ENCODE measurements at places on chromosomes 3 and 15. TPM values are rescaled to one million over a fixed set of nuclear protein-coding genes. Genes with fewer than 3 reads are reported as not detected.

DNA sequence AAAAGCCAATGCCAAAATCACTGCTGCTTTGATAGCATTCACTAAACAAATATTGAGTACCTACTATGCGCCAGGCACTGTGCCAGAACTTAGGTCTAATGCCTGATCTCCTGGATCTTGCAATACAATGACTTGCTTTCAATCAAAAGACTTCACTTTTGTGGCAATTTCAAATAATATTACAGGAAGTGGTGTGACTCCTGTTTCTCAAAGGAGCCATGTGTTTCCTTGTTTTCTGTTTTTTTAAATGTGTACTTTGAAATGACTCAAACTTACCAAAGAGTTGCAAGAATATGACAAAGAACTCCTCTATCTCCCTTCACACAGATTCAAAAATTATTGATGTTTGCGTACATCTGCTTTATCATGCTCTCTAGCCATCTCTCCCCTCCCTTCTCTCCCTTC, 18.3 kb downstream of the OSBPL10 start:
- peak; percentile 50 for DNase-seq

DNA sequence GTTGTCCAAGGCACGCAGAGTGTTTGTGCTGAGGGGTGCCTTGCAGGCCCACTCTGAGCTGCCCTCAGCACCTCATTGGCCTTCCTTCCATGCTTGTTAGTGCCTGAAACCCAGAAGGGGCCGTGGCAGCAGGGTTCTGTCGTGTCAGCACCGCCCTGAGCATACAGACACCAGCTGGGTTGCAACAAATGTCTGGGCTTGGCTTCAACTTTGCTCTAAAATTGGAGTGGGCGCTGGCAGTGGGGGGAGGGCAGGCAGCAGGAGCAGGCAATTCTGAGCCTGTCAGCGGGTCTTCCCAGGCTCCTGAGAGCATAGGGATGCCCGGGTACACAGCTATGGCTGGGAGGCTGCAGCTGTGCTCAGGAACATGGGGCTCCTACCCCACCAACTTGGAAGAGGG, 464.3 kb downstream of the EPHA3 start:
- DNase-seq: no peak

DNA sequence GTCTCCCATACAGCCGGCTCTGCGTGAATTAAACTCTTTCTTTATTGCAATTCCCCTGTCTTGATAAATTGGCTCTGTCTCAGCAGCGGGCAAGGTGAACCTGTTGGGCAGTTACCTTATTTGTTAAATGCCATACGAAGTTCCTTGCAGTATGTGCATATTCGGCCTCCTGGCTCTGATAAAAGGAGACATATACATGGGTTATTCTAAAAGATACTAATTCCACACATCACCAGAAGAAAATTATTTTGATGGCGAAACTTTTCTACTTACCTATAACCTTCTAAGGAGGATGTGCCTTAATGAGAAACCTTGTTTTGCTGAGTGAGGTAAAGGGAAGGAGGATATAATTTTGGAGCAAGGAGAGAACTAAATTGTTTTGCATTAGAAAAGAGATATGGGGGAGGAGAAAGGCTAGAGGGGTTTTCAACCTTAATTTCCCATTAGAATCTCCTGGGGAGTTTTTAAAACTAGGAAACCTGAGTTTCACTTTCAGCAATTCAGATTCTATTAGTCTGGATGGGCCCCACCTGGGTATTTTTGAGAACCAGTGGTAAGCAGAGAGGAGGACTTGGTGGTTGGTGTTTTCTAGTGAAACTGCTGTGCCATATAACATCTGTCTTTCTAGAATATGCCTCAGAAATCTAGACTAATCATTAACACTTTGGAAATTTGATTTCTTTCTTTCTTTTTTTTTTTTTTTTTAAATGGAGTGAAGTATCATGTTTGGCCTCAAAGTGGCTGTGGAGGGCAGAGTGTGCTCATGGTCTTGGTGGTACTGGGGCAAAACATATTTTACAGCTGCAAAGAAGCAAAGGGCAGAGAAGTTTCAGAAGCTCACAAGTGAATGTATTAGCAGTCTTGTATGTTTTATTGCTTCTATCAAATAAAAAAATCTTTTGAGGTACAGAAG, 23.0 kb downstream of the NANOGP8 start:
- DNase-seq: no peak

GRCh38 chr3:69014022-69014580, 617 bp upstream of the EOGT start:
- DNase-seq: peak; percentile 34

DNA sequence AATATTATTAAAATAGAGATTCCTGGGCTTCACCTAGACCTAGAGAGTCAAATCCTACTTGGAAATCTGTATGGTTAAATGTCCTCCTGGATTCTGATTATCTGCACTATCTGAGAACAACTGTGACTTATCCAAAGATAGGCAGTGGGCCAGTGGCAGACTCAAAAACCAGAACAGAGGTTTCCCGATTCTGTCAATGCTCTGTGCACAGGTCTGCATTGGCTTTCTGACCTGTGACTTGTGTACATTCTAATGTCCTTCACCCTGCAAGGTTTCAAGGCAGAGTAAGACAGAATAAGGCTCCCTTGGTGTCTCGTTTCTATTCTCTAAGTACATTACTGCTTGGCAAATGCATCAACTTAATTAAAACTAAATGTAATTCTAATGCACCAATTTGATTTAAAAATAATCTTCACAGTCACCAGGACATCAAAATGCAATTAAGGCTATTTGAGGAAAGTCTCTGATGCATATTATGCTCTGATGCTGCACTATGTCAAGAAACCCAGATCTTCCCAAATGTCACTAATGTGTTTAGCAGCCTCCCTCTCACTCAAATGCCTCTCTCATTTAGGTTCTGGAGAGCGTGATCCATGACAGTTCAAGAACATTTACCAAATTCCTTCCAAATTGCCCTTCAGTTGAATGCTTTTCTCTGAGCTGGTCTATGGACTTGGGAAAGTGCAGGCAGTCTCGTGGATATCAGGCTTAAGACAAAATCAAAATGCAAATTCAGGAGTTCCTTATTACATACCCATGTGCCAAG, 140.1 kb downstream of the STAC start:
- no peak for DNase-seq

GRCh38 chr3:154152741-154153140, 31.6 kb downstream of the ARHGEF26 start:
- no peak for DNase-seq

- DNase-seq: peak; percentile 7
Measured at GRCh38 chr3:98657457-98657856, 64.0 kb upstream of the CPOX start.

- peak; percentile 23 for DNase-seq
Measured at GRCh38 chr3:150610785-150611184, 7.7 kb downstream of the SELENOT start.

- DNase-seq: no peak
Measured at GRCh38 chr15:29687939-29688505, 134.2 kb downstream of the TJP1 start.

DNA sequence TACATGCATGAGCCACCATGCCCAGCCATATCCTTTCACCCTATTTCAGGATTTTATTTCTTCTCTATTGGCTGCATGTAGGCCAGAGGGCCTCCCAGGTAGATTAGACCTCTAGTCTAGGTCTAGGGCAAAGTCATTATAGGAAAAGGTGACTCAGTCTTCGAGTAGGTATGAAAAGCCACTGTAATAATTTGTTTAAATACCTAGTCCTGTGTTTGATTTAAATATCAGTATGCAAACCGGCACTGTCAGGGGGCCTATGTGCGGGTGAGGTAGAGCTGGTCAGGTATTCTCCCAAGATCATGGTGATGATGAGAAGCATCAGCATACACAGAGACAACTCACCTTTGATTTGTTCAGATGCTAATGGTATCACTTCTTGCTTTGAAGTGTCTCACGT, 101.4 kb upstream of the UMPS start:
- DNase-seq: no peak

- DNase-seq: no peak
Measured at GRCh38 chr3:194908496-194908895, 222.8 kb downstream of the FAM43A start.

DNA sequence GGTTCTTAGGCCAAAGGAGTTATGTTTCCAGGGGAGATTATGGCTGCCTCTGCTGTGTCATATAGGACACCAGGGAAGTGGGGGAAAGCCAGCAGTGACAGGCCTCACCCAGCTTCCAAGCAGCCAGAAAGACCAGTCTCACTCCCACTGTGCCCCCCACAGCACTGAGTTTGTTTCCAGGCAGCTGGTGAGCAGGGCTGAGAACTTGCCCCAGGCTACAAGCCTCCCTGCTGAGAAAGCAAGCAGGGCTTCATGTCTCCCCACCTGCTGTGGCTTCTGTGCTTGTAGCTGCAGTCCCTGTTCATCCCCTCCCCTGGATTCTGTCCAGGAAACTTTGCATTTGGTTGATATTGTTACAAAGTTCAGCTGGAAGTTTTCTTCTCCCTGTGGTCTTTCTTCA, 376.3 kb downstream of the PDCD6IP start:
- no peak for DNase-seq

DNA sequence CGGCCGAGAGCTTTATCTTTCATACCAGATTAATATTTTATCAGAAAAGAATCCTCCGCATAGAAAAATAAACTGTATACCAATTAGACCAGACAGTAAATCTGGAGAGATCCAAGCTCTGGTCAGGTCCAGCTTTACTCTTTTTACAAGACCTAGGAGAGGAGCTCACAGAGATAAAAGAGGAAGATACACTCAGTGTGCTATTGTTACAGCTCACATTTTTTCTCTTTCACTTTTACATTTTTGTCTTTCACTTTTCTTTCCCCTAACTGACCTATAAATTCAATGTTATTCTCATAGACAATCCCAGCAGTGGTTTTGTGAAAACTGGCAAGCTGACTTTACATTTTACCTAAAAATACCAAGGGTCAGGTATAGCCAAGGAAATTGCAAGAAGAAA, 55.8 kb downstream of the GUCA1C start:
- no peak for DNase-seq

GRCh38 chr3:166243511-166243910, 406.3 kb upstream of the BCHE start:
- DNase-seq: no peak

DNA sequence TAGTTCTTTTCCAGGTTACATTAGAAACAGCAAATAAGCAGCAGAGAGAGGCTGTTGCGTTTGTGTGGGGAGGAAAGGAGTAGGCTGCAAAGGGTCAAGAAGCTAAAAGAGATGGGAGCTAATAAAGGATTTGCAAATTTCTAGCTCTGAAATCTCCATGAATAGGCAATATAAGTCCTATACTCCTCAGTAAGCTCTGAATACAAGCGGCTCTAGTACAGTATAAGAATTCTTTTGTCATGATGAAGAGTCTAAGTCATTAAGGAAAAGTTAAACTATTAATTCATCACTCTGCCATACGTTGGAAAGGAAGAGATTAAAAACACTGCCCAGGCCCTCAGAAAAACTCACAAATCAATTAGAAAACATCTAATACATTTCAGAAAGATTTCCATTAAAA, 59.3 kb downstream of the CEP152 start:
- no peak for DNase-seq

DNA sequence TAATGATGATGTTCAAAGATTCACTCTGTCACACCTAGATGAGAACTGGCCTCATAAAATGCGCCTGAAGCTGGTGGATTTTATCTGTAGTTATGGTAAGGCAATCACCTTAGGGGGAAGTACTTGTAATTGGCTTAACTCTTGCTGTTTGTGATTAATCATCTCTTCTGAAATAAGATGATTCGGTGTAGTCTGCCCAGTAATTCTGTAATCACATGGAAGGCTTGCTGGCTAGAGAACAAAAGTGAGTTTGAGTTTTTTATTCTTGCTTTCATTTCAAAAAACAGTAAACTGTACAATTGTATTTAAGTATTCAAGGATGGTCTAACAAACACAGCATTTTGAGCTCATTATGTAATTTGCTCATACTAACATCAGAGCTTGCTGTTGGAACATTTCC, 72.1 kb downstream of the OTOL1 start:
- no peak for DNase-seq

GRCh38 chr3:8548502-8549275, 47.1 kb downstream of the LMCD1 start:
- DNase-seq: no peak

DNA sequence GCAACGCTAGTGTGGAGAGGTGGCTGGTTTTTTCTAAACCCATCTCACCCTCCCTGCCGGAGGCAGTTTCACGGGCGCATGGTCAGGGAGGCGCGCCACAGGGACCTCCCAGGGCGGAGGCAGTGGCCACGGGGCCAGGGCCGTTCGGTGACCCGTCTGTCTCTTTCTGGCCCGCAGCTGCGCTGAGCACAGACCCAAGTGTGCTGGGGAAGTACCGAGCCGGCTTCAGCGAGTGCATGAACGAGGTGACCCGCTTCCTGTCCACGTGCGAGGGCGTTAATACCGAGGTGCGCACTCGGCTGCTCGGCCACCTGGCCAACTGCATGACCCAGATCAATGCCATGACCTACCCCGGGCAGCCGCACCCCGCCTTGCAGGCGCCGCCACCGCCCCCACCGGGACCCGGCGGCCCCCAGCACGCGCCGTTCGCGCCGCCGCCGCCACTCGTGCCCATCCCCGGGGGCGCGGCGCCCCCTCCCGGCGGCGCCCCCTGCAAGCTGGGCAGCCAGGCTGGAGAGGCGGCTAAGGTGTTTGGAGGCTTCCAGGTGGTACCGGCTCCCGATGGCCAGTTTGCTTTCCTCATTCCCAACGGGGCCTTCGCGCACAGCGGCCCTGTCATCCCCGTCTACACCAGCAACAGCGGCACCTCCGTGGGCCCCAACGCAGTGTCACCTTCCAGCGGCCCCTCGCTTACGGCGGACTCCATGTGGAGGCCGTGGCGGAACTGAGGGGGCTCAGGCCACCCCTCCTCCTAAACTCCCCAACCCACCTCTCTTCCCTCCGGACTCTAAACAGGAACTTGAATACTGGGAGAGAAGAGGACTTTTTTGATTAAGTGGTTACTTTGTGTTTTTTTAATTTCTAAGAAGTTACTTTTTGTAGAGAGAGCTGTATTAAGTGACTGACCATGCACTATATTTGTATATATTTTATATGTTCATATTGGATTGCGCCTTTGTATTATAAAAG, 1.8 kb downstream of the HES1 start:
- peak; percentile 55 for DNase-seq

GRCh38 chr3:125481786-125482185, 38.2 kb downstream of the SNX4 start:
- DNase-seq: no peak

- DNase-seq: peak; percentile 47
Measured at GRCh38 chr3:183122257-183122932, 23.1 kb upstream of the MCCC1 start.

DNA sequence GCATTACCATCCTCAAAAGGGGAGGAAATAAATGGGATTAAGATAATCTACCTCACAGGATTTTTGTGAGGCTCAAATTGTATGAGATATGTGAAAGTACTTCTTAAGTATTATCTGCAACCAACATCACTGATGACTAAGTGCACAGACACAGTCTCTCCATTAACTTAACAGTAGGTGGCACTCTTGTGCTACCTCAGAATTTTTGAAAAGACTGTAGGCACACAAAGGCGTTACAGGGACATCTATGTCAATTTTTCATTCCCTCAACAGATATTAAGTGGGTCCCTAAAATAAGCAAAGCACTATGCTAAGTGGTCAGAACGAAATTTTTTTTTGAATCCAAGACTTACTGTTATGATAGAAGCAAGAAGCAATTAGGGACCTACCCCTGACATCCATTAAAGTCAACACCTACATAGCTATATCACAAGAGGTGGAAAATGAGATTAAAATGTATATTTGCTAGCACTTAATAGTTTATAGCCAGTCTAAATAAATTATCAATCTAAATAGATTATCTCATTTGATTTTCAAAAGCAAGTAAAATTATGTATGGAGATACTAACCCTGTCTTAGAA, 52.9 kb downstream of the RYK start:
- DNase-seq: peak; percentile 74

CFAP92 gene
- not detected for total RNA-seq

RASL12 gene
- not detected for total RNA-seq

AGTR1 gene
- total RNA-seq: not detected

LIPC gene
- 1.6 TPM for total RNA-seq

TMEM44 gene
- 14.9 TPM for total RNA-seq

SAMMSON gene
- not detected for total RNA-seq

Data from renal cortical epithelial cell (primary cell).